ENCODE measurements at places on chromosomes 3 and 15. TPM values are rescaled to one million over a fixed set of nuclear protein-coding genes. Genes with fewer than 3 reads are reported as not detected.

Gene CHL1
- total RNA-seq = not detected

Gene SEMA3G
- total RNA-seq = 0.16 TPM

GRCh38 chr15:26537663-26538062, 235.2 kb downstream of the GABRB3 start:
- DNase-seq = no peak
- H3K4me3 ChIP-seq = no peak overlapping the region
- H3K36me3 ChIP-seq = peaks cover 6% of the 10 kb centered on the region
- H3K4me1 ChIP-seq = no peaks in the 10 kb centered on the region
- no peaks in the 10 kb centered on the region for H3K27me3 ChIP-seq
- no peak overlapping the region for H3K27ac ChIP-seq

Gene SV2B
- 0.17 TPM for total RNA-seq

GRCh38 chr3:34364335-34364734, 565.9 kb downstream of the PDCD6IP start:
- no peaks in the 10 kb centered on the region for H3K27me3 ChIP-seq
- H3K36me3 ChIP-seq = no peaks in the 10 kb centered on the region
- H3K27ac ChIP-seq = no peak overlapping the region

DNA sequence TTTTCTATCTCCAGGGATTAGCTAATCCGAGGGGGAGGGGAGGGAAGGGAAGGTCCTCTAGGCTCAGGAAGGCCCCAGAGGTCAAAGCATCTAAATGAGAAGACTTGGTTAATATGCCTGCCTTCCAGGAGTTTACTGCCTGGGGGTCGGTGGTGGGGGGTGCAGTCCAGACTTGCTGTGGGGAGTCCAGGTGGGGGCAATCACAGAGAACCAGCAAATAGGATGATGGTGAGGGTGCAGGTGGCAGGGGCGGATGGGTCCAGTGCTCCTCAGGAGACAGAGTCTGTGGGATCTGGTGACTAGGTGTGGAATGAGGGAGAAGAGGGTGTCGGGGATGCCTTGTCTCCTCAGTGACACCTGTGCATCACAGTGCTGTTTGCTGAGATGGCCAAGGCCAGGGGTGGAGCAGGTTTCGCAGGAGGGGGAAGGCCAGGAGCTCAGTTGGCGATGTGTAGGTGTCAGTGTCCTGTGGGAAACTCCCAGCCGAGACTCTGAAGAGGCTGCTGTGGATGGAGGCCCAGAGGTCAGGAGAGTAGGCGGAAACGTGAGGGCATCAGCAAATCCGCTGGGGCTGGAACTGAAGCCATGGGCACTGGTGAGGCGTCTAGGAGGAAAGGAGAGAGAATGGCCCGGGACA, 8.1 kb downstream of the CFAP100 start:
- no peak overlapping the region for H3K4me3 ChIP-seq
- H3K36me3 ChIP-seq = no peaks in the 10 kb centered on the region
- no peak for DNase-seq
- H3K27me3 ChIP-seq = peaks cover 8% of the 10 kb centered on the region
- no peak overlapping the region for H3K27ac ChIP-seq
- H3K4me1 ChIP-seq = no peaks in the 10 kb centered on the region

Gene KNG1
- total RNA-seq = not detected

Gene CPOX
- total RNA-seq = 36.5 TPM

Gene FRG2C
- not detected for total RNA-seq

Gene ITIH1
- not detected for total RNA-seq

GRCh38 chr15:31511707-31512310, 185.2 kb downstream of the KLF13 start:
- peaks cover 17% of the 10 kb centered on the region for H3K4me1 ChIP-seq
- peak; percentile 63 for DNase-seq
- peaks cover 21% of the 10 kb centered on the region for H3K27me3 ChIP-seq
- H3K36me3 ChIP-seq = no peaks in the 10 kb centered on the region
- H3K4me3 ChIP-seq = peak overlapping the region; percentile 74

DNA sequence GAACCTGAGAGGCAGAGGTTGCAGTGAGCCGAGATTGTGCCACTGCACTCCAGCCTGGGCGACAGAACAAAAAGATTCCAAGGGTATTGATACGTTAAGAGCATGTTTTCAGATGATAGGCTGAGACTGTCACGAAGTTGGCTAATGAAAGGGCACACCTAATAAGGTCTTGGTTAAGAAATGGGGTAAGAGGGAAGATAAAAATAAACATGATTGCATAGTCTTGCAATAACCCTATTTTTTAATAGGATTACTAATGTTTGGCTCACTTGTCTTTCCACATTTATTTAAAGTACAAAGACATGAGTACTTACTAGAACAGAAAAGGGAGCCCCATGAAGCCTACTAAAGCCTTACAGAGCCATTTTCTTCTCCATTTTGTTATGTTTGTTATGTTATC, 109.0 kb downstream of the FRMD4B start:
- no peak overlapping the region for H3K4me3 ChIP-seq
- H3K27me3 ChIP-seq = no peaks in the 10 kb centered on the region
- H3K27ac ChIP-seq = no peak overlapping the region
- DNase-seq = no peak
- no peaks in the 10 kb centered on the region for H3K36me3 ChIP-seq
- peaks cover 28% of the 10 kb centered on the region for H3K4me1 ChIP-seq

- no peaks in the 10 kb centered on the region for H3K4me1 ChIP-seq
- H3K4me3 ChIP-seq = no peak overlapping the region
- no peaks in the 10 kb centered on the region for H3K36me3 ChIP-seq
- no peak overlapping the region for H3K27ac ChIP-seq
Observed at GRCh38 chr3:153069598-153070510, 92.2 kb upstream of the RAP2B start.

Gene UROC1
- not detected for total RNA-seq

Gene RFX7
- 37.3 TPM for total RNA-seq

DNA sequence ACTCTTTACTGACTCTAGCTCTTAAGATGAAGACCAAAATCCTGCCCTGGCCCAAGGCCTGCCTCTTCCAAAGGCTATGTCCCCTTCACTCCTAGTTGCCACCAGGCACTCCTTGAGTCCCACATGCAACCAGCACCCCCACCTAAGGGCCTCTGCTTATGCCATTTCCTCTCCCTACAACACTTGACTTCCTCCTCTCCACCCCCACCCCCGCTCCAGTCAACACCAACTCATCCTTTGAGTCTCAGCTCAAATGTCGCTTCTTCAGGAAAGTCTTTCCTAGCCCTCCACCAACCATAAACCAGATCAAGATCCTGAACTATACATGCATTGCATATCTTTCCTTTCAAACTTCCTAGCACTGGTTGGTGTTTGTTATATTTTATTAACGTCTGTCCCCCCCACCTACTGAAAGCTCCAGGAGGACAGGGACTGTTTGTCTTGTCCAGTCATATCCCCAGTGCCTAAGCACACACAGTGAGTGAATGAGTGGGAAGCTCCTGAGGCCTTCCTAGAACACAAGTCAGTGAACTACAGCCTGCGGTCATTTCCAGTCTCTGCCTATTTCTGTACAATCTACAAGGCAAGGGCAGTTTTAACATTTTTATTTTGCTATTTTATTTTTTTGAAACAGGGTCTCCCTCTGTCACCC, 7.3 kb downstream of the TBC1D2B start:
- H3K36me3 ChIP-seq = peaks cover 2% of the 10 kb centered on the region
- H3K4me3 ChIP-seq = peak overlapping the region; percentile 88
- peaks cover 1% of the 10 kb centered on the region for H3K4me1 ChIP-seq
- H3K27me3 ChIP-seq = no peaks in the 10 kb centered on the region
- no peak overlapping the region for H3K27ac ChIP-seq

GRCh38 chr3:111338059-111338698, 203.8 kb upstream of the CD96 start:
- H3K4me1 ChIP-seq = peaks cover 25% of the 10 kb centered on the region
- H3K27me3 ChIP-seq = peaks cover 6% of the 10 kb centered on the region
- no peak overlapping the region for H3K4me3 ChIP-seq
- H3K36me3 ChIP-seq = peaks cover 8% of the 10 kb centered on the region
- no peak overlapping the region for H3K27ac ChIP-seq

Gene PFN2
- total RNA-seq = 3.2 TPM

- no peaks in the 10 kb centered on the region for H3K36me3 ChIP-seq
- peaks cover 5% of the 10 kb centered on the region for H3K4me1 ChIP-seq
- no peak overlapping the region for H3K27ac ChIP-seq
Observed at GRCh38 chr3:100613721-100614390, 4.5 kb downstream of the ADGRG7 start.

DNA sequence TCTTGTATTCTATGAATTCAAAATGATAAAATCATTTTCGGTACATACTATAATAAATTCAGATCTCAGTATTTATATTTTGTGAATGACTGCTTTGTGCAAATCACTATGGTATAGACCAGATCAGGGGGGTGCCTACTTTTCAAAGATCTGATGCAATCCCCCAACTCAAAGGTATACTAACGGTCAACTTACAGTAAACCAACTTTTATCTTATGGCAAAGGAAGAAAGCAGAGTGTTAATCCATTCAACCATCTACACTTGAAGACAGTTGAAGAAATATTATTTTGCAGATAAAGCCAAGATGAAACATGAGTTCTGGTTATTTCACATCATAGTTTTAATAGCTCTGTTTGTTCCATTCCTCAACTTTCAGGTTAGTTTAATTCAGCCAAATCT, 197.1 kb downstream of the MEX3B start:
- H3K36me3 ChIP-seq = no peaks in the 10 kb centered on the region
- H3K4me1 ChIP-seq = no peaks in the 10 kb centered on the region
- H3K27ac ChIP-seq = no peak overlapping the region
- no peak overlapping the region for H3K4me3 ChIP-seq
